ENCODE measurements at places on chromosomes 7 and 10.

GRCh38 chr7:108723381-108723814 is 153.7 kb downstream of the DNAJB9 start:
- DNase-seq: no peak

- DNase-seq: no peak
Observed at GRCh38 chr10:63308628-63309027, 157.1 kb downstream of the JMJD1C start.

DNA sequence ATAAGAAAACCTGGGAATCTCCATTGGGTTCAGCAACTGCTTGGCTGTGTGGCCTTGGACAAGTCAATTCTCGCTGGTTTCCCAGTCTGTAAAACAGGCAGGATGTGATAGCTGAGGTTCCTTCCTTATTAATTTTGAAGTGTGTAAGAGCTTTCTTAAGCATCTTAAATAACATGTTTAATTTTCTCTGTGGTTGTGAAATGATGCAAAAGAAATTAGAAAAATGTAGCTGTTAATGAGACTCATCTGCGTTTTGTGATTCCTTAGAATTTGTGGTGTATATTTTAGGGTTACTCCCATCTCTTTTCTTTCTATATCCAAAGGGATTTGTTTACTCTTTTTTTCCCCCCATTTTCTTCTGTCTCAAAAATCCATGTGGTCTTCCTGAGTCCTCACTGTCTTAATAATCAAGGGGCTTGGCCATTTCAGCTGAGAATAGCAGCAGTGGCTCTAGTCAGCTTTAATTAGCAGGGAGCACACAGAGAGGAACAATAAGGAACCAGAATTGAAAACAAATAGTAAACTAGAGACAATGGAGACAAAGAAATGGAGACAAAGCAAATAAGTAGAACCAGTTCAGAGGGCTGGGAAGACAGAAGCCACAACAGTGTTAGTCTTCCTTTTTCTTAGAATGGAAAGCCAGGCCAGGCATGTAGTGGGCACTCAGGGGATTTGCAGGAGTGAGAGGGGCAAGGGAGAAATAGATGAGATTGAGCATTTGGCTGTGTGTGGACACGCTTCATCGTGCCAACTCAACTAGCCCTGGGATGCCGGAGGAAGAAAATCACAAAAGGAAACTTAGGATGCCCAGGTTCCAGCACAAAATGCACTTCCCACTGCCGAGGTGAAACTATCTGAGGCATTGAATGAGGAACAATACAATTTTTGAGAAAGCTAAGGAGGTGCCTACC is 93.9 kb downstream of the CHN2 start:
- DNase-seq: no peak

DNA sequence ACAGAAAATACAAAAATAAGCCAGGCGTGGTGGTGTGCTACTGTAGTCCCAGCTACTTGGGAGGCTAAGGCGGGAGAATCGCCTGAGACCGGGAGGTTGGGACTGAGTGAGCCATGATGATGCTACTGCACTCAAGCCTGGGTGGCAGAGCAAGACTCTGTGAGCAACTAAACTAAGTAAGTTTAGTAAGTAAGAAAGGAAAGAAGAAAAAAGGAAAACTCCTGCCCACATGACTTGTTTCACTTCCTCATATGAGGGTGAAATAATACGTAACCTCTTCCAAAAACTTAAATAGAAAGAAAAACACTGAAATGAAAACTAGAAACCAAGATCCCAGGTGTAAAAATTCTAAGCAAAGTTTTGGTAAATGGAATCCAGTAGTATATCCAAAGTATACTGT is 79.6 kb downstream of the LARP4B start:
- DNase-seq: no peak

DNA sequence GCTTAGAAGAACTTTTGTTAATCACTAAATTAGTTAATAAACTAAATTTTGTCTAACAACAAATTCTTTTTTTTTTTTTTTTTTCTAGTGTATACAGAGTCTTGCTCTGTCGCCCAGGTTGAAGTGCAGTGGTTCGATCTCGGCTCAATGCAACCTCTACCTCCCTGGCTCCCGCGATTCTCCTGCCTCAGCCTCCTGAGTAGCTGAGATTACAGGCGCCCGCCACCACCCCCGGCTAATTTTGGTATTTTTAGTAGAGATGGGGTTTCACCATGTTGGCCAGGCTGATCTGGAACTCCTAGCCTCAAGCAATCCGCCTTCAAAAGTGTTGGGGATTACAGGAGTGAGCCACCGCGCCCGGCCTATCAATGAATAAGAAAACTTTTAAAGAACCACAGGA is 1.1 kb upstream of the IQUB start:
- no peak for DNase-seq

DNA sequence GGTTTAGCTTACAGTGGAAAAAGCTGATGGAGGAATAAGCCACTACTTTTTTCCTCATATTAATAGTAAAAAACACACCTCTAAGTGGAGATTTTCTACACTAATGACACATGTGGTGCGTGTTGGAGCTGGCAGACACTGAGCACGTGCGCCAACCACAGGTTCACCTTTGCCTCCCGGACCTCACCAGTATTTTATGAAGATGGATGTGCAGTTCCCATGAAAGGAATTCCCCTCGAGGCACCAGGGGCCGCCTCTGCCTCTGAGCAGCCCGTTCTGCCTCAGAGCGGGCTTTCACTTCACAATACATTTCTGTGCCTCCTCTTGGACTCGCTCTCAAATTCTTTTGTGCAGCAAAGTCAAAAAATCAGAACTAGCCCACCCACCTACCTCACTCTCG is 477.5 kb upstream of the ADARB2 start:
- no peak for DNase-seq

All from HS-5 (cell line).